ENCODE measurements at places on chromosomes 5 and 9.

GRCh38 chr9:12813960-12814876 lies 39.4 kb downstream of the LURAP1L start:
- no peak for DNase-seq

- DNase-seq = no peak
These were observed 144.9 kb downstream of the CCDC192 start for GRCh38 chr5:127848098-127848497.

- DNase-seq = no peak
These were observed 336.8 kb upstream of the PUM3 start for GRCh38 chr9:3180696-3181048.

DNA sequence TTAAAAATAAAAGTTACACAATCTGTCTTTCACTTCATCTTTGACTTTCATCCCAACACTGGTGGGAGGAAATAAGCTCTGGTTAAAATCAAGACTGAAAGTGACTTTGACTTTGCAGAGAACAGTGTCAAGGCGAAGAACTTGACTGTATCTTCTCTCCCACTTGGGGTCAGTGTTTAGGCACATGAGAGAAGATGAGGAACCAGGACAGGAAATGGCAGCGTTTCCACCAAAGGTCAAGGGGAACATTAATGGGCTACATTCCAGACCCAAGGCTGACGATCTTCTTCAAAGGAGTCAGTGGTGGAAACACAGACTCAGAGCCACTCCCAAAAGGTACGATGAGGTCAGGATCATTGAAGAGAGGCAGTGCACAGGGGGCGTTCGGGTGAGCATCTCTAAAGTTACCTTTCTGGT lies 409.5 kb downstream of the ARHGEF28 start:
- DNase-seq = no peak

- DNase-seq = no peak
These were observed 2.2 kb downstream of the PLCXD3 start for GRCh38 chr5:41508186-41508585.

GRCh38 chr9:75996726-75997125 lies 106.3 kb downstream of the PCSK5 start:
- DNase-seq = no peak

GRCh38 chr5:68657055-68657961 lies 436.5 kb upstream of the SLC30A5 start:
- no peak for DNase-seq

- no peak for DNase-seq
These were observed 4.7 kb downstream of the APC start for GRCh38 chr5:112742424-112742823.

- DNase-seq = no peak
These were observed 300.5 kb downstream of the SLCO4C1 start for GRCh38 chr5:101995585-101995984.

- DNase-seq = no peak
These were observed 57.1 kb downstream of the HCN1 start for GRCh38 chr5:45639040-45639439.

- no peak for DNase-seq
These were observed 97.8 kb upstream of the RUFY1 start for GRCh38 chr5:179452356-179453230.

- DNase-seq = no peak
These were observed 279.2 kb upstream of the NREP start for GRCh38 chr5:112036206-112036605.

GRCh38 chr9:32738501-32739172 lies 44.7 kb upstream of the TMEM215 start:
- no peak for DNase-seq

- no peak for DNase-seq
These were observed 431.2 kb downstream of the AGTPBP1 start for GRCh38 chr9:85310573-85310972.

DNA sequence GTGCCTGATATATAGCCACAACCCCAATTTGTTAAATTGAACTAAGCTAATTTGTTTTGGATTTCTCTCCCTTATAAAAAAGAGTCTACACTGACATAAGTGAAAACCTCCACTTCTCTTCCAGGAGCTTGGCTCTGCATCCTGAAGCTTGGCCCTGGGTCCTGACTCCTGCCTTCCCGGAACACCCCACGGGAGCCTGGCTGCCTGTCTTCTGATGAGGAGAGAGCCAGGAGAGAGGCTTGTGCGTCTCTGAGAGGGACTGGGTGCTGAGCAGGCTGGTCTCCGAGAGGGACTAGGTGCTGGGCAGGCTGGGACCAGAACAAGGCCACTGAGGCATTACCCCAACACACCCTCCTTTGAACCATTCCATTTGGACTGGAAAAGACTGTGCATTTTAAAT lies 6.5 kb upstream of the PTGES start:
- DNase-seq = no peak

DNA sequence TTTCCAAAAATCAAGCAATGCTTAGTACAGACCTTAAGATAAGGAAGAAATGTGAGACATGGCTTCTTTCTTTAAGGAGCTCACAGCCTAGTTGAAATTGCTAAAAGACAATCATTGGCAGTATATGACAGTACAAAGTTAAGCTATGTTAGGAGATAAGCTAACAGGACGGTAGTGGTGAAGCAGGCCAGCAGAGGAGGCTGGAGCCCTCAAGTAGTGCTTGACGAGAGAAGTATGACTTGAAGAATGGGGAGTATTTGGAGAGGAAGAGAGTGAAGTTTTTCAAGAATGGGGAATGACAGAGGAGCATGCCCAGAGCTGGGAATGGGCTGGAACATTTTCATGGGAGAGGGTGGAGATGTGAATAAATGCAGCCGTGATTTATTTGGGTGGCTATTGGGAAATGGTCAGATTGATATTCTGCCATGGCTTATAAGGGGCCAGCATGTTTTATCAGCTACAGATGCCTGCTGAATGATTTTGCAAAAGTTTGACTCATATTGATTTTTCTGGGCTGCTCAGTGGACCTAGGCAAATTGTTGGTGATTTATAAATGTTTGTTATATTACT lies 43.7 kb downstream of the LURAP1L start:
- no peak for DNase-seq

GRCh38 chr9:111350556-111350955 lies 20.5 kb upstream of the OR2K2 start:
- no peak for DNase-seq

DNA sequence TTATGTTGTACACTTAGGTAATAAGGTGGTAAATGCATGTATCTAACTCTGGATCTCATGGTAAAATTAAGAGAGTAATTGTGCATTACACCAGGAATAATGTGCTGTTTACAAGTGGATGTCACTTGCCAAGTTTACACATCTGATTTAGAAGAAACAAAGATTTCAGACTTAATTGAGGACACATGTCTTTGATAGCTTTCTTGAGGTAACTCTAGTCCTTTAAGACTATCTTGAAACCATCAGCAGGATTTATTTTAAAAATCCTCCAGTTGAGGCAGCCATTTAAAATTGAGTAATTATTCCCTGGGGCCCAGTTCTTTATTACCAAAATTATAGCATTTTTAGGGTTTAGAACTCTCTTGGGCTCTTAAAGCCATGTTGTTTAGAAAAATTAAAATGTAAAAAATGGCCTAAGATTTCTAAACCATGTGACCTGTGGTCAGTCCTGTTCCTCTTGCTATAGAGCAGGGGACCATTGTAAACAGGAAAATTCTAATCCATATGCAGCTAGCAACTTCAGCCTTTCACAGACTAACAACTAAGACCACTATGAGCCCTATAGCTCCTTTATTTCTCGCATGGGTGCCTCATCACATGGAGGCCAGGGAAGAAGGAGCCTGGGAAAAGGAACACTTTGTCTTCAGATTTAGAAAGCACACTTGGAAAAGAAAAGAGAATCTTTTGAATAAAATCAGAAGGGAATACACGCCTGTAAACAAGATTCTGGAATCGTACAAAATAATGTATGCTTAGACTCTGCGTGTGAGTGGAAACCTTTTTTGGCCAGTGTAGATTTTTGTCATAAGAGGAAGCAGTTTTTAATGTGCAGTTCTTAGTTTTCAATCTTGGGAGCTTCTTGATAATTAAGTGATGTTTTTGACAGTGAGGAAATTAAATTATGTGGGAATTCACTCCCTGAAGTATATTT lies 71.2 kb downstream of the ZSWIM6 start:
- no peak for DNase-seq

GRCh38 chr5:7869474-7870136 lies 657 bp downstream of the MTRR start:
- DNase-seq = no peak

- DNase-seq = no peak
These were observed 194.4 kb upstream of the SLC27A6 start for GRCh38 chr5:128770907-128771306.

- no peak for DNase-seq
These were observed 21.0 kb downstream of the CSF1R start for GRCh38 chr5:150065346-150065745.

DNA sequence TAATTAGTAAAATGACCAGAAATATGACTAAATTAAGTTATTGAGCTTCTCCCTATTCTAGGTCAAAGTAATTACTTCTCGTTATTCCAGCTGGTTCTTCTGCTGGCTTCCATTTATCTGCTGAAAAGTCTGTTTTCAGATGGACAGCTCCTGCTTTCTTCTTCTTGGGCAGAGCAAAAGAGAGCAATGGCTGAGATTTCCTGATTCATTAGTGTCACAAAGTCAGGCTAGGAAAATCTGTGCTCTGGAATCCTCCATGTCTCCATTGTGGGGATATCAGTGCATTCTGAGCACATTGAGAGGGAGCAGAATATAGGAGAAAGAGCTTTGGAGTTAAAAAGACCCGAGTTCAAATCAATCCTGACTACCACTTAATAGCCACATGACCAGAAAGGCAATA lies 33.7 kb upstream of the NRG2 start:
- DNase-seq = no peak

- no peak for DNase-seq
These were observed 67.8 kb downstream of the LHX2 start for GRCh38 chr9:124079176-124079925.

DNA sequence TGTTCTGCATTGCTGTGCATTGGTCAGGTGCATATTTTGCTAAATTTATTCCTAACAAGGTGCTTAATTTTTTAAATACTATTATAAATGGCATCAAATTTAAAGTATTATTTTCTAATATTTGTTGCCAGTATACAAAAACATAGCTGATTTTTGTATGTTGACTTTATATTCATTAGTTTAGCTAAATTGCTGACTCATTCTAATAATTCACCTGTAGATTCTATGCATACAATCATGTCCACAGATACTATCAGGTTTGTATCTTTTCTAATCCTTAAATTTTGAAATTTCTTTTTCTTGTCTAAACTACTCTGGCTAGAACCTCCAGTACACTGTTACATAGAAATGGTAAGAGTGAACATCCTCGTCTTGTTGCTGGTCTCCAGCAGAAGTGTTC lies 657.6 kb downstream of the CCDC171 start:
- no peak for DNase-seq

DNA sequence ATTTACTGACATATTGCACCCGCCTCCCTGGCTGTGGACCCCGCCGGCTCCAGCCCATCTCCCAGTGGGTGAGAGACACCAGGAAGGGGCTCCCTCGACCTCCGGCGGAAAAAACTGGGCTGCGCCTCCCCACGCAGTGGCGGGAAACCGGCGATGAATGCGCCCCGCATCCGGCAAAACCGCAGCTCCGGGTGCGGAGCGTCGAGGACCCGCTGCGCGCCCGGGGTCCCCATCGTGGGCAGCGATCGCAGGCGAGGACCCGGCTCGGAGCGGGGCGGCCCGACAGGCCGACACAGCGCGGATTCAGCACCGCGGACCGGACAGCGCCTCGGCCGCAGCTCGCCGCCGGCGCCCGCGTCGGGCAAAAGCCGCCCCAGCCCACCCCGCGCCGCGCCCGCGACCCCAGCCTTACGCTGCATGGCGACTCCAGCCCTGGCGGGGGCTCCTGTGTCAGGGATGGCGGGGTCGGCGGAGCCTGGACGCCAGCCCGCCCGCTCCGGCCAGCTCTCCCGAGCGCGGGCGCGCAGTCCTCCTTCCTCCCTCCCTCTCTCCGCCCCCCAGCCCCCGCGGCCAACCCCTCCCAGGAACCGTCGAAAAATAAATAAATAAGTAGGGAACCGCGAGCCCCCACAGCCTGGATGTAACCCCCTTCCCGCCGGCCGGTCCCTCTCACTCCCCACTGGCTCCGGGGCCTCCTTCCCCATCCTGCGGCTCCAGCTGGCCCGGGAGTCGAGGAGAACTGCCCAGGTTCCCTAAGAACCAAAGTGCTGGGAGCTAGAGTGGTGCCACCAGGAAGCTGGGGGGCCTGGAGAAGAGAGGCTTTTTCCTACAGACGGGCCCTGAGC lies 3.1 kb downstream of the LHX3 start:
- DNase-seq = no peak

DNA sequence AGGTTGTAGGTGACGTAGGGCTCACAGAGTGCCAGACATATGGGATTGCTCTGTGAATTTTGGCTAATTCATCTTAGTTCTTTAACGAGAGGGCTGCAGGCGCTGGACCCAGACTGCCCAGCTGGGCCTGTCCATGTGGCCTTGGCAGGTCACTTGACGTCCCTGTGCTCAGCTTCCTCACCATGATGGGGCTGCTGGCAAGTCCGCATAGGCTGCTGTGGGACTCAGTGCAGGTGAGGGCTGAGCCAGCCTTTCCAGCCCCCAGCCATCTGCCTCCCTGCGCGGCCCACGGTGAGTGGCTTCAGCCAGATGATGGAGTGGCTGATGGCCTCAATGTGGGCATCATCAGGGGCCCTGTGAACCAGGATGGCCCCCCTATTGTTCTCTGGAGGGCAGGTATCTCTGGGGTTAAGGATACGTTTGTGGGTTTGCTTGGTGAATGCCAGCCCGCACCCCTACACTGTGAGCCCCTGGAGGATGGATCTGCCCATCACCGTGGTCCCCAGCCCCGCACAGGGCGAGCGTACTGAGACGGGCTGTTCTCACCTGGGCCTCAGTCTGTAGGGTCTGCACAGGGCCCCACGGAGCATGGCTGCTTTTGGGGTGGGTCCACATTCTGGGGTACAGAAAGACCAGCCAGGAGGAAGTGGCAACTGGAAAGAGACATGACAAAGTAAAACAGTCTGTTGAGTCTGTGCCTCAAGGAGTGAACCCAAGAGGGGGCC lies 3.7 kb downstream of the CARD19 start:
- DNase-seq = no peak

- no peak for DNase-seq
These were observed 26.7 kb downstream of the LNPEP start for GRCh38 chr5:96962540-96962991.

- no peak for DNase-seq
These were observed 209.7 kb upstream of the PRR16 start for GRCh38 chr5:120254385-120254784.

DNA sequence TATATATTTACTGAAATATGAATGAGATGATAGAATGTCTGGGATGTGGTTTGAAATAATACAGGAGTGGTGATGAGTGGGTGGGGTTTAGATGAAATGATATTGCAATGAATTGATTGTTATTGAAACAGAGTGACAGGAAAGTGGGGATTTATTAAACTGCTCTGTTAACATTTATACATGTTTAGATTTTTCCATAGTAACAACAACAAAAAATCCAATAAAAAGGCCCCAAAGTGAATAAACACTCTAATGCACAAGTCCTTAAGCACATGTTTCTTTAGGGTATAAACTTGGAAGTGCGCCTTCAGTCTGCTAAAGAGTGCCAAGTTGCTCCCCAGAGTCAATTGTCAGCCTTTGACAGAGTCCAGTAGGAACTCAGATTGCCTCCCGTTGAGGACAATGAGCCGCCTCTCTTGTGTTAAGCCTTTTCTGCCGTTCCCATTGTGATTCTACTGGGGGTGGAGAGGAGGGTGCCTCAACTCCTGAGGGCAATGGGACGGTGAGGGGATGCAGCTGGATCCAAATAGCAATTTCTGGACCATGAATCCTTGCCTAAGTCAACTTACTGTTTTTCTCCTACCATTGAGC lies 112.3 kb downstream of the SLC28A3 start:
- DNase-seq = no peak

- DNase-seq = no peak
These were observed 4.6 kb downstream of the SLC35A4 start for GRCh38 chr5:140569197-140569596.

GRCh38 chr9:69016191-69017096 lies 2.5 kb upstream of the PRKACG start:
- DNase-seq = no peak
